Left lung (tissue), 14 donors: ENCODE measurements at places on chromosomes 13 and 19. TPM values are rescaled to one million over a fixed set of nuclear protein-coding genes. Genes with fewer than 3 reads are reported as not detected.

Gene ACER1
- total RNA-seq: not detected

Gene JUNB
- 135 TPM for total RNA-seq

Gene ZNF135
- total RNA-seq: 3.3 TPM

Gene AMH
- 1.1 TPM for total RNA-seq

Gene CEBPA
- 93.8 TPM for total RNA-seq

Gene IRGC
- not detected for total RNA-seq

Gene ZNF776
- total RNA-seq: 10.2 TPM

Gene CGB3
- not detected for total RNA-seq

Gene GJB6
- 0.18 TPM for total RNA-seq

Gene KIR2DL1
- total RNA-seq: 0.20 TPM

Gene PCDH17
- total RNA-seq: 44.1 TPM

Gene ZMYM2
- total RNA-seq: 64.8 TPM

Gene ENOX1
- total RNA-seq: 2.0 TPM

Gene FDX2
- 25.4 TPM for total RNA-seq

Gene ZNF132
- 7.1 TPM for total RNA-seq

Gene MYADM
- total RNA-seq: 197 TPM

Gene TNFSF13B
- total RNA-seq: 20.1 TPM

Gene BSPH1
- not detected for total RNA-seq

Gene IZUMO1
- total RNA-seq: 0.96 TPM

Gene NCCRP1
- not detected for total RNA-seq

Gene PGLYRP2
- not detected for total RNA-seq

Gene POU2F2
- 2.0 TPM for total RNA-seq

Gene KRI1
- total RNA-seq: 18.6 TPM

Gene SELENOV
- not detected for total RNA-seq

Gene TMEM255B
- total RNA-seq: 30.7 TPM

Gene ONECUT3
- not detected for total RNA-seq

Gene MRPL4
- 53.1 TPM for total RNA-seq

Gene SF3A2
- 50.1 TPM for total RNA-seq

Gene ARHGAP35
- 53.4 TPM for total RNA-seq

Gene RASGRP4
- total RNA-seq: 23.8 TPM

Gene PSG2
- not detected for total RNA-seq

Gene LHB
- not detected for total RNA-seq

Gene ZNF600
- 12.5 TPM for total RNA-seq

Gene UBE2L5
- not detected for total RNA-seq

Gene BSG
- 339 TPM for total RNA-seq

Gene SCAF1
- total RNA-seq: 61.5 TPM

Gene KLF1
- total RNA-seq: 0.50 TPM

Gene F10
- total RNA-seq: 6.2 TPM

Gene C2CD4C
- total RNA-seq: 1.1 TPM

Gene HSD11B1L
- total RNA-seq: 10.4 TPM

Gene ZNF792
- 8.5 TPM for total RNA-seq

Gene NLRP5
- total RNA-seq: not detected

Gene ZMYM5
- 12.1 TPM for total RNA-seq

Gene TSKS
- total RNA-seq: 0.39 TPM
